A549 treated with RU486 at 1 μM for 4 hours (cell line): ENCODE measurements at places on chromosomes 6 and 20. TPM values are rescaled to one million over a fixed set of nuclear protein-coding genes. Genes with fewer than 3 reads are reported as not detected.

Gene MTHFD1L
- 36.1 to 42.0 TPM (median 39.9 TPM) in 5 replicates for total RNA-seq

Gene DHX16
- 26.8 to 31.1 TPM (median 28.9 TPM) in 5 replicates for total RNA-seq

Gene OR2H2
- not detected in 5 replicates for total RNA-seq

Gene FILIP1
- 0.19 to 0.35 TPM (median 0.29 TPM) in 5 replicates for total RNA-seq

Gene CLVS2
- 0.05 to 0.13 TPM (median 0.11 TPM) in 4 of 5 replicates, not detected in the other for total RNA-seq

Gene SPDEF
- 1.4 to 2.7 TPM (median 2.2 TPM) in 5 replicates for total RNA-seq

Gene PRR18
- 0.16 to 0.27 TPM (median 0.23 TPM) in 4 of 5 replicates, not detected in the other for total RNA-seq

Gene AKAP12
- total RNA-seq = 80.6 to 144 TPM (median 120 TPM) in 5 replicates

Gene SPAG4
- total RNA-seq = 3.6 to 6.0 TPM (median 4.5 TPM) in 5 replicates

Gene PCSK2
- not detected in 5 replicates for total RNA-seq

Gene RBL1
- total RNA-seq = 6.2 to 13.0 TPM (median 9.8 TPM) in 5 replicates

Gene SYNDIG1
- total RNA-seq = 1.2 to 2.7 TPM (median 1.8 TPM) in 5 replicates

Gene MOXD1
- total RNA-seq = 1.5 to 2.6 TPM (median 1.8 TPM) in 5 replicates

Gene CPNE1
- total RNA-seq = 161 to 226 TPM (median 210 TPM) in 5 replicates

Gene GPSM3
- total RNA-seq = 0.26 to 0.58 TPM (median 0.38 TPM) in 5 replicates

Gene SLC17A3
- 0.53 to 1.4 TPM (median 0.93 TPM) in 5 replicates for total RNA-seq

Gene TNFRSF6B
- 0.46 to 1.2 TPM (median 0.60 TPM) in 5 replicates for total RNA-seq

Gene OR12D3
- total RNA-seq = not detected in 5 replicates

Gene TMEM217
- 0.80 to 1.1 TPM (median 0.97 TPM) in 5 replicates for total RNA-seq

Gene FOXQ1
- 3.5 to 7.5 TPM (median 6.7 TPM) in 5 replicates for total RNA-seq

Gene KIAA1755
- total RNA-seq = 0.11 to 0.21 TPM (median 0.15 TPM) in 4 of 5 replicates, not detected in the other

Gene HSP90AB1
- 1,151 to 1,429 TPM (median 1,269 TPM) in 5 replicates for total RNA-seq

Gene PHACTR3
- not detected in 5 replicates for total RNA-seq

Gene JAG1
- 35.2 to 57.3 TPM (median 51.9 TPM) in 5 replicates for total RNA-seq

Gene BEND3
- total RNA-seq = 3.3 to 4.1 TPM (median 3.8 TPM) in 5 replicates

Gene MUCL3
- 0.01 to 0.05 TPM (median 0.02 TPM) in 3 of 5 replicates, not detected in the others for total RNA-seq
